ENCODE measurements at places on chromosomes 2 and 18. TPM values are rescaled to one million over a fixed set of nuclear protein-coding genes. Genes with fewer than 3 reads are reported as not detected.

DNA sequence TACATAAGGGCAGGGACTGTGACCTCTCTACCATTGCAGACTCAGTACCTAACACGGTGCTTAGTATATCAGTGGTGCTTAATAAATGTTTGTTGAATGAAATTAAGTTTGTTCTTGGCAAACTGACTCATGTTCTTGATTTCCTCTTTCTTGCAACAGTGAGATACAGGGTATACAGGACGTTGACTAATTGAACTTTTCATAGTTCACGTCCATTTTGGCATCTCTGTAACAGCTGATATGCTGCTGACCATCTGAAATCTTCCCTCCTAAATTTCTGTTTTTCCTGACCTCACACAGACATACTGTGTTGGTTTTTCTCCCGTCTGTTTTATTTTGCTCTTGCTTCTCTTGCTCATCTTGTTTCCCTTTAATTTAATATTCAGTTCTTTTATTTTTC, 44.2 kb downstream of the LHCGR start:
- peak; percentile 56 for DNase-seq

DNA sequence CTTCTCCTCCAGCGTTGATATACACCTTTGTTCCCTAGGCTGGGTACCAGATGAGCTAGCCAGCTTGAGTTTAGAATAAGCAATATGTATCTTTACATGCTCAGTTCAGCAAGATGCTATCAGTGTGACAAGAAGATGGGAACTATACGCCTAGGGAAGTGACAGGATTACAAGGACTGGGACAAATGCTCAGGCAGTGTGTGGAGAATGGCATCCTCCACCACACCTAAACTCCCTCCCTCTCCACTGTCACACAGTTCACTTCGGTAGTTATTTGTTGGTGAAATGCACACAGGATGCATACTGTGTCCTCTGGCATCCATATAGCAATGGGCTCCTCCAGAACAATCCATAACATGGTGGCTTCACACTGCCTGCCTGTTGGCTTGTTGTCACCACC, 7.7 kb downstream of the STAT1 start:
- DNase-seq = no peak

The CNRIP1 gene
- 44.9 TPM for total RNA-seq

DNA sequence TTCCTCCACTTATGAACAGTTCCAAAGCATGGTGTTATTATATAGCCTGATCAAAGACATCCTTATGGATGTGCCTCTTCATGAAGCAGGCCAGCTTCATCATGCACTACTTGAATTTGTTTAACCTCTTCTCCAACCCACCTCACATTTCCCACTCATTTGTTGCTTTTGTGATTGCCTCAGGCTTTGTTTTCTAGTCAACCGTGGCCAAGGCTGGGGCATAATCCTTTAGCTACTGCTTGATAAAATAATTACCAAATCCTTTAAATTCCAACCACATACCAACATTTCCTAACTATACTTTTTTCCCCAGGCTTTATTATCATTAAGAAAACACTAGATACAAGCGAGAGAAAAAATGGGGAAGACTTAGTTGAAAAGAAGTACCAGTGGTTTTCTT, 39.6 kb upstream of the SCN1A start:
- DNase-seq = no peak

The FAM98A gene
- total RNA-seq = 16.0 TPM

The LDLRAD4 gene
- total RNA-seq = 6.7 TPM

The PPP1R7 gene
- total RNA-seq = 45.0 TPM

- DNase-seq = peak; percentile 93
Observed at GRCh38 chr2:152421521-152422370, 86.8 kb downstream of the FMNL2 start.

GRCh38 chr18:68757126-68757525, 40.8 kb upstream of the CCDC102B start:
- DNase-seq = no peak

GRCh38 chr2:182220335-182220734, 206.5 kb downstream of the PDE1A start:
- no peak for DNase-seq

GRCh38 chr2:60966507-60967405, 50.8 kb upstream of the PEX13 start:
- no peak for DNase-seq

The PID1 gene
- total RNA-seq = 0.25 TPM

The GNAL gene
- 0.51 TPM for total RNA-seq

The SERPINB4 gene
- 0.13 TPM for total RNA-seq

DNA sequence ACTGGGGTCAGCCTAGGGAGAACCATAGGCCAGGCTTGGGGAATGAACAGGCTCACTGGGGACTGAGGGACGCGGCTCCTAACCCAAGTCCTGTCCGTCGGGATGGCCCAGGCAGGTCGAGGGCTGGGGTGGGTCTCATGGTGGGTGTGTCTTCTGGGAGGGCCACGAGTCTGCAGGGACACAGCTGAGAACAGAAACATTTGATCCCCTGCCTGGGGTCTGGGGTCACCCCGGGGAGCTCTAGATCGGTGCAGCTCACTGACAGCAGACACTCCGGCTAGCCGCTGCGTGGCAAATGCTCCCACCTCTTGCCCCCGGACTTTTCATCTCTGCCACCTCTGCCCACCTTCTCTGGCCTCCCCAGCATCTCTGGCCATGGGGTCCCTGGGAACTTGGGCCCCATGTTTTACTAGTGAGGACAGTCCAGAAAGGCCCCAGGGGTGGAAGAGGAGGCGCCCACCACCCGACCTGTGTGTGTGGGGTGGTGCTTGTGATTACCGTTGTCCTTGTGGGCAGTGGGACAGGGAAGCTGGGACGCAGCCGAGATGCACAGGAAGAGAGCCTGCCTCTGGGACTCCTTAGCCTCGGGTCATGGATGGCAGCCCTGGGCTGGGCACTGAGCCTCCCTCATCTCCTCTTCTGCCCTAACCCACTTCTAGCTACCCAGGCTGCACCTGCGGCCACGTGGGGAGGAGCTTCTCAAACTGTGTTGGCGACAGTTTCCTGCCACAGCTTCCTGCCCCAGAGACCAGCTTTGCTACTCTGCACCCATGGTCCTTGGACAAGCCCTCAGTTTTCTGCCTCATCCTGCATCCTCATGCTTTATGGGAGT, 4.9 kb downstream of the ZAP70 start:
- DNase-seq = no peak

GRCh38 chr2:99957332-99958133, 184.9 kb downstream of the AFF3 start:
- DNase-seq = no peak

- DNase-seq = no peak
Observed at GRCh38 chr18:59468821-59469220, 109.8 kb upstream of the LMAN1 start.

The MAP2 gene
- 11.2 TPM for total RNA-seq

The ARHGAP15 gene
- total RNA-seq = under 0.01 TPM

DNA sequence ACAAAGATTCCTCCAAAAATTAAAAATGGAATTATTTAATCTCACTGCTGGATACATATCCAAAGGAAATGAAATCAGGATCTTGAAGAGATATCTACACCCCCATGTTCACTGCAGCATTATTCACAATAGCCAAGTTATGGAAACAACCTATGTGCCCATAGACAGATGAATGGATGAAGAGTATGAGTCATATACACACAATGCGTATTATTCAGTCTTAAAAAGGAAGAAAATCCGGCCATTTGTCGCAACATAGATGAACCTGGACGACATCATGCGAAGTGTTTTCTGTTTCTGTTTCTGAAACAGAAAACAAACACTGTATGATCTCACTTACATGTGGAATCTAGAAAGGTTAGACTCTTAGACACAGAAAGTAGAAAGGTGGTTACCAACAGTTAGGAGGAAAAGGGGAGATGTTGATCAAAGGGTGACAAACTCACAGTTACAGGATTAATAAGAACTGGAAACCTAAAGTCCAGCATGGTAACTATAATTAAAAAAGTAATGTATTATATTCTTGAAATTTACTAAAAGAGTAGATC, 87.8 kb upstream of the ERBB4 start:
- no peak for DNase-seq

GRCh38 chr2:239509373-239510143, 108.7 kb upstream of the HDAC4 start:
- no peak for DNase-seq

GRCh38 chr2:86258106-86258505, 58.8 kb downstream of the MRPL35 start:
- no peak for DNase-seq

DNA sequence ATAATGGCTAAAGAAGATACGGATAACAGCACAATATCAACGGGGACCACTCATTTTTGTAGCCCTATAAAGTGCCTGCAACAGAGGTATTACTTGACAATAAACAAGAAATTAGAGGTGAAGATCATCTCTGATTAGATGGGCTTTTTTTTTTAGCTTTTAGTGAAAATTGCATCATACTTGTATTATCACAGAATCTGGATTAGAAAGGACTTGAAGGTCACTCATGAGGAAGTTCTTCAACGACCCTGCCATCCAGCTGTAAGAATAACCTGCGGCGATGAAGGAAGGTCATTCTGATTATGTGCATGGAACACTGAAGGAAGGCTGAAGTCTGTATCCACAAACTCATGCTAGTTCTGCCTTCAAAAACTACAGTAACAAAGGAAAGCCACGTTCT, 40.5 kb downstream of the THOC1 start:
- DNase-seq = no peak

The C2orf92 gene
- total RNA-seq = 2.3 TPM

- no peak for DNase-seq
Observed at GRCh38 chr2:238407566-238407965, 19.2 kb upstream of the ASB1 start.

The DCDC2C gene
- 0.13 TPM for total RNA-seq

GRCh38 chr18:7207366-7207915, 23.4 kb upstream of the LRRC30 start:
- DNase-seq = no peak

DNA sequence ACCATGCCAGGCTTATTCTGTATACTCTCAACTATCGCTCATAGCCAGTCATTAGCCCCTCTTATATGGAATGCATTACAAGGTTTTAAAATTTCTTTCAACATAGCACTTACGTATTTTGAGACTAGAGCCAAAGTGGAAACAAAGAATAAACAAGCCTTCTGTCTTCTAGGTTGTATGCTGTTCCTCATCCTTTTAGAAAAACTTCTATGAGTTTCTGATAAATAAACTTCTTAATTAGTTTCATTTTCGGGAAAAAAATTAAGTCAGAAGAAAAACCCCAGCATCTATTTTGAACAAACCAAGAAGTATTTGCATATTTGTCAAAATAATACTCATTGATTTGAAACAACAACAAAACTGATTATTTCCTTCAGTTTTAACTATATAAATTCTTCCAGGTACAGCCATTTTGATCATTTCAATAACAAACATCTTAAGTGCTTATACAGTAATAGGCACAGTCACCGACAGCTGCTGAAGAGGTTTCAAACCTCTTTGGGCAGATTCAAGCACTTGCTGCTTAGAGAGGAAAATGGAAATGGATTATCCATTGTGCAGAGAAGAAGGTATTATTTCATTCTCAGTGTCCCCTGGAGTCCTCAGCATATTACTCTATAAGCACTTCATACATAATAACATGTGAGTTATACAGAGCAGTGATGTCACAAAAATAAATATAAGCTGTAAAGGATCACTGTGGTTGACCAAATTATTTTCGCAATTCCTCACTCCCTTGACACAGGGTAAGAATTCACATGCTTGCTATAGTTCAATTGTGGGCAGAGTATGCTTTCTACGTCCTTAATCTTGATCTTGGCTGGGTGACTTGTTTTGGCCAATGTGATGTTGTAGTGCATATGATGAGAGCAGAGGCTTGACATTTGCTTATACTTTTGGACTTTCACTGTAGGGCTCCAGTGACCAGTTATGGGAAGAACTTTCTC, 833.8 kb downstream of the TRIB2 start:
- DNase-seq = no peak

- peak; percentile 10 for DNase-seq
Observed at GRCh38 chr2:168350380-168350779, 103.0 kb upstream of the STK39 start.

The TLX2 gene
- not detected for total RNA-seq

DNA sequence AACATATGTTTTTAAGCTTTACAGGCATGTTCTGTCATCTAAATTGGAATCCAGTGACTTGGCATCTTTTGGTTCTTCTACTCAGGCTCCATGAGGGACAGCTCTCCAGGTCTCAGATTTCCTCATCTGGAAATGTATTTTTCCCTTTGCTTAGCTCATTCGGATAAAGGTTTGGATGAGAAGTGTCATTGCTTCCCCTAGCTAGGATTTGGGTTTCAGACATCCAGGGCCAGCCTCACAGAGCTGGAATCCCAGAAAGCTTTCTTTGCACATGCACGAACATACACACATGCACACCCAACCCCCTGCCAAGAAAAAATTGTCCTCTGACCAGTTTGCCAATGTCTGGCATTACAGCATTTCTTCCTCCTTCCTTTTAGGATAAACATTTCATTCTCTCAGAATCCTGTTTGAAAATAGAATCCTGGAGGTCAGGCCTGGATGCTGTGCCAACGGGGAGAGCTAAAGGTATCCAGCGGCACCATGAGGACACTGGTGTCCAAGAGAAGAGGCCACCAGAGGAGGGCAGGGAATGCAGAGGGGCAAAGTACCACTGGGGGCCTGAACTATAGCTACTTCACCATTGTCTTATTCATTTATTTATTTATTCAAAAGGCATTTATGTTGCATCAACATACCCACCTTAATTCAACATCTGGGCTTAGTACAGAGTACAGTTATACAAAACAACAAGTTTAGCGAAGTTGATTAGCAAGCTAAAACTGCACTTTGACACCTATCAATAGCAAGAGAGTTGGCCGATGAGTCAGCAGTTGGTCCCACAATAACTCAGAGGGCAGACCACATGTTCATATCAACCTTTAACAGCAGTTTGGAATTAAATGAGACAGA, 97.9 kb upstream of the ATL2 start:
- no peak for DNase-seq

DNA sequence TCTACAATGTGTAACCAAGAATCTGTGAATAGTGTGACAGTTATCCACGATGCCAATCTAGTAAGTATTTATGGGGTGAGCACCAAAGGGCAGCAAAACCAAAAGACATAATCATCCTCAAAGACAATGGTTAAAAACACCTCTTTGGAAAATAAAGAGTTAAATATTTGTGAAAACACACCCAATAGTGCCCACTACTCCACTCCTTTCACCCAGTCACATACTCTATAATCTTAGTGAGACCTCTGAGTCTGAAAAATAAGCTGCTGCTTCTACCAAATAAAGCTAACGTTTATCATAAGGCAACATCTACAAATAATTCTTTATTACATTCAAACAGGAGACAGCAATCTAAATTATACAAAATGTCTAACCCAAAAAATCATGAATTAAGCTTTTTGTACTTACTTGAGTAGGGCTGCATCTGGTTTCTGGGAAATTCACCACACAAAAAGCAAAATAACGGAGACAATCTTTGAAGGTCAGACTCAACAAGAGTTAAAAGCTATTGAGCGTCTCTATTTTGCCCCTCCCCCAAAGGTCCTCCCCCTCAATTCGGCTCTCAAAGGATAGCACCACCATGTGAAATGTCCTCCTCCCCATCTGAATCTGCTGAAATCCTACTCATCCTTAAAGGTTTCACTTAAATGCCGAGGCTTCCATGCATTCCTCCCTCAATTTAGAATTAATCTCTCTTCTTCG, 2.0 kb downstream of the RAPH1 start:
- no peak for DNase-seq

The TBC1D8 gene
- 62.4 TPM for total RNA-seq

All from dermis microvascular lymphatic vessel endothelial cell (primary cell).